ENCODE measurements at places on chromosomes 5 and 9.

- DNase-seq = no peak
Measured at GRCh38 chr9:98740226-98740881, 31.6 kb upstream of the GABBR2 start.

- DNase-seq = no peak
Measured at GRCh38 chr5:2906302-2907090, 155.0 kb upstream of the IRX2 start.

DNA sequence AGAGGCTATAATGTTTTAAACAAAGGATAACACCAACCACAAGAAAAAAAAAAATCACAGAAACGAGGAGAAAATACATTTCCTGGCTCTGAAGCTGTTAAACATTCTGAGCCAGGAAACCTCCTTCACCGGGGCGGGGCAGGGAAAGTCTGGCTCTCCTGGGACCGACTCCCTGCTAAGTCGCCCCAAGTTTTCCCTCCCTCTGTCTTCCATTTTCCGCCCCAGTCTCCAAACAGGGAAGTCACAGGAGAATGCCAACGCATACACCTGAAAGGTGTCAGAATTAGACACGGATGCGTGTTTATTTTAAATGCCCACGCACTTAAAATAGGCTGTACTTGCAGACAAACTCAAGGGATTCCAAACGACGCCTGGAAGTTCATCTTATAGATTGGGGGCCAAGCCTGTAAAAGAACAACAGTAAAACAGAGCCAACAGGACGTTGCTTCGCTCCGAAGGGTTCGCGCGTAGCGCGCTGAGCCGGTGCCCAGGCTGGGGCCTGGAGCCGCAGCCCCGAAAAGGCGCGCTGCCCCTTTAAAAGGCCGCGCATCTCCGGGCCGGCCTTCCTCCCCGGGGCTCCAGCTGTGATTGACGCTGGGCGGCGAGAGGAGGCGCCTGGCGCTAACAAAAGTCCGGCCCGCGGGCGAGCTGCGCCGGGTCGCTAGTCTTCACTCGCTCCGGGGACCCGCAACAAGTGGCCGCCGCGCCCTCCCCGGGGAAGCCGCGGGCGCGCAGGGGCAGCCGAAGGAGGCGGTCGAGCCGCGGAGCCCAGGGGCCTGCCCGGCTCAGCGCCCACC lies at the start of gene FBXL7:
Gene FBXL7 (plus strand): TSS at position 653 of the 797 bp plus-strand sequence.
- no peak for DNase-seq

DNA sequence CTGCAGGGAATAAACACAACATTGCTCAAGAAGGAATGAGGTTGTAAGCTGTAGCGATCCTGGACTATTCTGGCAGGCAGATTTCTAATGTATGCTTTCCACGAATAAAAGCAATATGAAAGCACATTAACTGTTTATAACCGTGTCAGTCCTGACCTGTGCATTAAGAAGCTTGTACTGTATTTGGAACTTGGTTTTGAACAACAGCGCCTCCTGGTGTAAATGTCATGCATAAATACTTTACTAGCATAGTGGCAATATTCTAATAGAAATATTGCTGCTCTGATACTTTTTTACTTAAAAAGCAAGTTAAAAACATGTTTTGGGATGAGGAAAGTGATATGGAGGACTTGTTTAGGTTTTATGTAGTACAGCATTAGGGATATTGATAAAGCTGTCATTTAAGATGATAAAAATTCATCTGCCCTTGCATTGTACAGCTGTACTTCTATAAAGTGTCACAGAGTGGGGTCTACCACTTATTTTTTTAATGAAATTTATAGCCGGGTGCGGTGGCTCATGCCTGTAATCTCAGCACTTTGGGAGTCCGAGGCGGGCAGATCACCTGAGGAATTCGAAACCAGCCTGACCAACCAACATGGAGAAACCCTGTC lies 70.7 kb upstream of the GNE start:
- DNase-seq = peak; percentile 70

GRCh38 chr5:135441350-135441831 lies 5.8 kb downstream of the DCANP1 start:
- DNase-seq = no peak

All from activated naive CD4-positive, alpha-beta T cell treated with anti-CD3 and anti-CD28 coated beads for 36 hours (primary cell).